Epithelial cell of proximal tubule (primary cell): ENCODE measurements at places on chromosomes 16 and 17.

GRCh38 chr16:67647111-67647651, 2.2 kb downstream of the CARMIL2 start:
- no peak for DNase-seq

DNA sequence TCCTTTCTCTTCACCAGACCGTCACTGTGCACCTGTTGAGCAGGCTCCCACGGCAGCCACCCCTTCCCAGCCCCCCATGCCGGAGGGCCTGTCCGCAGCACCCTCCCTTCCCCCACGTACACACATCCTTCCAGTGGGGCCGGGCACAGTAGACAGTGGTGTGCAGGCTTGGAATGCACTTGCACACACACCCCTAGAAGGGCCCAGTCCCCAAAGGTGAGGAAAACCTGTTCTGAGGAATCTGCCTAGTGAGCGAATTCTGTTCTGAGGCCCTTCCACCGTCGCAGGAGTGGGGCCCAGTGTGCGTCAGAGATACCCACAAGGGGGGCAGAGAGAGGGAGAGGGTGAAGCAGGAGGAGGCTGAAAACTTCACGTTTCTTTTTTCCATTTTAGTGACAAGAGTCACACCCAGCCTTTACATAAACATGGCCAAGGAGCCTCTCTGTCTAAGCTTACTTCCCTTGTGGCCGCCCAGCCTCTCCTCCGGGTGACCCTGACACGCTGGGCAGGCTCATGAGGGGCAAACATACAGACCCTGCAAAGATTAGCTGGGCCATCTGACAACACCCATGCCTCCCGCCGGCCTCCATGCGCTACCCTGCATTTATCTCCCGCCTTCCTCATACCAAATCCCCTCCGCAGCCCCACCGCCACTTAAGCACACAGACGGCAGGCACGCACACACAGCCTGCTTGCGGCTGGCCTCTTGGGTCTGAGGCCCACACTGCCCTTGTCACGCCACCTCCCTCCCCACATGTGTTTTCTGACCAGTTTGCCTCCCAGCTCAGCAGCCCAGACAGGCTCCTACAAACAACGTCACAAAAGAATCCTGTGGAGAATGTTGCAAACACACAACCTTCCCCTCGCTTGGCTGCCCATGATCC, 1.8 kb downstream of the ZBTB4 start:
- DNase-seq = no peak

DNA sequence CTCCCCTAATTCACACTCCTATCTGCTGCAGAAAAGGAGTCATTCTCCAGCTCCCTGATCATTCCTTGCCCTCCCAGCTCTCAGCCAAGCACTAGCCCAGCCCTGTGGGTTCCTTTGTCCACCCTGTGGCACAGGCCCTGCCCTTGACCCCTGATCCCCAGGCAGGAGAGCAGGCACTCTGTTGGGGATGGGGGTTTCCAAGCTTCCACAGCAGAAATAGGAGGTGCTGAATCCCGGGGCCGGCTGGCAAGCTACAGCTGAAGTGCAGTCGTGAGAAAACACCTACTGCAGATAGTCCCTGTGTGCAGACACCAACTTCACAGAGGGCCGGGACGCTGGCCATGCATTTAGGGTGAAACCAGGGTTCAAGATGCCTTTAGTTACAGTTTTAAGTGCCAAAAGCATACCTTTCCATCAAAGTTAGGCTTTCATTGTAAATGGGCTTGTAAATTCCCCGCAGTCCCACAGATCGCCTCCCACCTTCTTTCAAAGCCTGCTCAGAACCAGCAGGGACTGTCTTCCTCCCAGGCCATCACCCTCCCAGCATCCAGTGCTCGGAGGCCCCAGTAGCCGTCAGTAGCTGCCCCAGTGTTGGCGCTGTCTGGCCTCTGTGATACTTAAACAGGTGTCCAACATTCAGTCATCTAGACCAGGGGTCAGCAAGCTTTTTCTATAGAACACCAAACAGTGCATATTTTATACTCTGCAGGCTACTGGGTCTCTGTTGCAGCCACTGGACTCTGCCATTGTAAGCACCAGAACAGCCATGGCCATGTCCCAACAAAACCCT, 10.6 kb downstream of the CPSF4L start:
- DNase-seq = no peak

DNA sequence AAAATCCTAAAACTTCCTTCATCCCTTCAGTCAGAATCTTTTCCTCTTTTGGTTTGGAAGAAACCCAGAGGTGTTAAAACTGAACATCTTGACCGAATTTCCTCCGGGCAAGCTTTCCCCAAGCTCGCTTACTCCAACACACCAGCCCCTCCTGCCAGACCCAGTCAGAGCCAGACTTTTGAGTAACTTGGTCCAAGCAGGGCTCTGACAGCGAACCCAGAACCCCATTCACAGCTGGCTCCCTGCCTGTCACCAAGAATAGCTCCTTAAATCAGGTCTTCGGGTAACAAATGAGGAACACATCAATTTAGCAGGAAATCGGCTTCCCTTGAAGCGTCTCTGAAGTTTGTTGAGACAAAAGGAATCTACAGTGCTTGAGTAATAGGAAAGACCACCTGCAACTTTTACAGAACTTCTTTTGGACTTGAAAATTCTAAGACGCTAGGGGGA, 27.3 kb downstream of the GAS7 start:
- no peak for DNase-seq
